ENCODE measurements at places on chromosomes 3 and 15. TPM values are rescaled to one million over a fixed set of nuclear protein-coding genes. Genes with fewer than 3 reads are reported as not detected.

The AADAC gene
- 275 TPM for total RNA-seq

The SH3GL3 gene
- total RNA-seq: not detected

The FOXL2NB gene
- not detected for total RNA-seq

The PIERCE2 gene
- 1.3 TPM for total RNA-seq

The ITIH3 gene
- 742 TPM for total RNA-seq

The GPR160 gene
- 1.2 TPM for total RNA-seq

The PATL2 gene
- 1.1 TPM for total RNA-seq

The STRIT1 gene
- total RNA-seq: not detected

- no peak overlapping the region for H3K4me3 ChIP-seq
- H3K27ac ChIP-seq: no peak overlapping the region
- H3K36me3 ChIP-seq: peaks cover 4% of the 10 kb centered on the region
- H3K27me3 ChIP-seq: no peaks in the 10 kb centered on the region
Observed at GRCh38 chr3:42210726-42211125, 55.3 kb downstream of the CCK start.

DNA sequence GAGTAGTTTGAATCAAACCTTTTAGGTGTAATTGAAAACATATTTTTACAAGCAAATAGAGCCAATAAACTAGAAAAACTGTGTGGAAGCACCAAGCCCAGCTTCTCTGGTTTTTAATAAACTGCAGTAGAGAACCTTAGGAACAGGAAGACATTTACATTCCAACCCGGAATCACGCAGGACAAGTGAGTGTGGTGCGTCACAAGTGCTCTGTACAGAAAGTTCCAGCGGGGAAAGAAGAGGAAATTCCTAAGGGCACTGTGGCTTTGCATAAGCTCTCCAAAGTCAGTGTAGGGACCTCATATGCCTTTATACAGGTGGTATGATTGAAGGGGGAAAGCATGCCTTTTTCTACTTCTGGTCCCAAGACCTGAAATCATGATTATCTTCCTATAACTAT is 21.6 kb downstream of the COL8A1 start:
- H3K27me3 ChIP-seq: no peaks in the 10 kb centered on the region
- H3K27ac ChIP-seq: no peak overlapping the region
- DNase-seq: no peak
- H3K36me3 ChIP-seq: no peaks in the 10 kb centered on the region
- H3K4me3 ChIP-seq: no peak overlapping the region

DNA sequence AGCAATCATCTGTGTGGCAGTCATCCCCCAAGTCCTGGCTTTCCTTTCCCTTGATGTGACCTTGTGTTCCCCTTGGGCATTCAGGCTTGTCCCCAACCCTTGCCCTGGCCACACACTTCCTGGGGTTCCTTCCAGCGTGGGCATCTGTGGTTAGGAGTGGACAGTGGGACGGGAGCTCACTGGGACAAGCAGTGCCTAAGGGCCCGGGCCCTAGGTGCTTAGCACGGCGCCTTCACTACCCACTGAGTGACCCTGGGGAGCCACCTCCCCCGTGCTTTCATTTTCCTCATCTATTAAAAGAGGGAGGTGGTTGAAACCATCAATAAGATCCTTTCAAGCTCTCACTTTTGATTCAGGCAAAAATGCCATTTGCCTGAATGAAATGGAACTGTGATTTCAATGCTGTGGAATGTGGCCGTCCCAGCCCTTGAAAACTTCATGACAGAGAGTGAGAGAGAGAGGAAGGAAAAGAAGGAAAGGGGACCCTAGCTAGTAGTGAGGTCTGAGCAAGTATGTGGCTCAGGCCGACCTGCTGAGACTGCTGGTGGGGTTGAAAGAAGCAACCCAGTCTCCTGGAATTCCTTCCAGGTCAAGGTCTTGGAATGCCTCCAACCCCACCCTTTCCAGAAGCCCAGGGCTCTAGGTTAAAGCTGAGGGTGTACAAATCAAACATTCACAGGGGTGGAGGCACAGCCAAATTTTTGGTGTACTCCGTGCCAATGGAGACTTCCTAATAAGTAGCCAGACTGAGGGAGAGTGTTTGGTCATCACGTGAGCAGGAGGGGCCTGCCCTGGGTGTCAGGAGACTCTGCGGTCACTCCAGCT is 302.9 kb downstream of the TLE3 start:
- no peaks in the 10 kb centered on the region for H3K4me1 ChIP-seq
- H3K27me3 ChIP-seq: no peaks in the 10 kb centered on the region
- H3K36me3 ChIP-seq: no peaks in the 10 kb centered on the region
- no peak overlapping the region for H3K27ac ChIP-seq
- no peak overlapping the region for H3K4me3 ChIP-seq

- no peaks in the 10 kb centered on the region for H3K4me1 ChIP-seq
- no peak overlapping the region for H3K27ac ChIP-seq
- no peaks in the 10 kb centered on the region for H3K27me3 ChIP-seq
- no peaks in the 10 kb centered on the region for H3K36me3 ChIP-seq
Observed at GRCh38 chr3:149421764-149422163, 44.3 kb upstream of the TM4SF1 start.

DNA sequence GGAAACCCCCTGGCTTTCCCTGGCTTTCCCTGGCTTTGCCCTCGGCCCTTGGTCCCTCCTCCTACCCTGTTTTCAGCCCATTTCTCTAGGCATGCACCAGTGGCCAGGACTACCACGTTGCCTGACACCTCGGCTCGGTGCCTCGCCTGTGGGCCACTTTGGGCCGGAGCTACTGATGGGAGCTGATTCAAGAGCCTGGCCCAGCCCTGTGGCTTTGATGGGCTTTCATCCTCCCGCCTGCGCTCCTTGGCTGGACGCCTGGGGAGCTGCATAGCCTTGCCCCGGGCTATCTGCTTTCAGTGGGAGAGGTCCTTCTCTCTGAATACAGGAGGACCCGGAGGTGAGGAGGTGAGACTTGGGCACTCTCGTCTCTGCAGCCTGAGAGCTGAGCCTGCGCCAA is 192.7 kb upstream of the HES1 start:
- H3K27me3 ChIP-seq: no peaks in the 10 kb centered on the region
- no peak overlapping the region for H3K4me3 ChIP-seq
- DNase-seq: no peak
- H3K27ac ChIP-seq: no peak overlapping the region
- H3K36me3 ChIP-seq: no peaks in the 10 kb centered on the region

- peak; percentile 71 for DNase-seq
- H3K4me3 ChIP-seq: no peak overlapping the region
Observed at GRCh38 chr15:68310178-68310803, 32.7 kb downstream of the FEM1B start.

DNA sequence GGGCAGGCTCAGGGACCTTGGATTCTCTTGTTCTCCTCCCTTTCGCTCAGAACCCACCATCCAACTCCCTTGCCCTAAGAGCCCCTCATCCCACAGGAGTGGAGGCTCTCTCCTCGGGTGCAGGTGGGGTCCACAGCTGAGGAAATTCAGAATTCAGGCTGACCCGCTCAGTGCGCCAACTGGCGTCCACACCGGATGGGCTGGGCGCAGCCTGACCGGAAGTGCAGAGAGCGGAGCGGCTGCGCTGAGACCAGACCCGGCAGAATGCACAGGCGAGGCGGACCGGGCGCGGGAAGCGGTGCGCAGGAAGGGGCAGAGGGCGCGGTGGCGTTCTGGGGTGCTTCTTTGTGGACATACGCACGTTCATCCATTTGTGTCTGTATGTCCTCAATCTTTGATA is 210.4 kb upstream of the NDN start:
- H3K27ac ChIP-seq: no peak overlapping the region
- no peak overlapping the region for H3K4me3 ChIP-seq
- H3K27me3 ChIP-seq: no peaks in the 10 kb centered on the region
- no peaks in the 10 kb centered on the region for H3K4me1 ChIP-seq

Data from right lobe of liver (tissue), 6 donors.